ENCODE measurements at places on chromosomes 13 and 19. TPM values are rescaled to one million over a fixed set of nuclear protein-coding genes. Genes with fewer than 3 reads are reported as not detected.
A peak's percentile ranks its signal among the peaks of the same experiment; 100 is the strongest.

- ATAC-seq, result no peak
Observed at GRCh38 chr13:21932996-21933395, 262.1 kb downstream of the FGF9 start.

DNA sequence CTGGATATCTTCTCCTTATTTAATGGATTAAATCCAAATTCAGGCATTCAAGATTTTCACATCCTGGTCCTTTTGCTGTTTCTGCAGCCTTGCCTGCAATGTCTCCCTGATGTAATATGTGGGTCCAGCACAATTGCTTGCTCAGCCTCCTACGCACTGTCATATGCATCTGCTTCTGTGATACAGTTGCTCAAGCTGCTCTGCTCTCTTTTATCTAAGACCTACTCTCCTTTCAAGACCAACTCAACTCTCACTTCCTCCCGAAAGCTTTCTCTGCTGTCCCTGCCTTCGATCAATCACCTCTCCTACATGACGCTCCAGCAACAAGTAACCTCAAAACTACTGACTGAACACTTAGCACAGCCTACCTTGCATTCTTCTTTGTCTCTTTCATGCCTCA lies 138.2 kb downstream of the DCLK1 start:
- no peak for ATAC-seq

PSG1 gene
- not detected for total RNA-seq

- ATAC-seq, result peak; percentile 11
Observed at GRCh38 chr19:46471116-46471733, at the start of gene PNMA8A. Gene PNMA8A, minus strand, starts transcription at chr19:46471563. Its CDS starts 528 bp downstream, at chr19:46471035.

GAS6 gene
- total RNA-seq, result 34.8 TPM

GRCh38 chr19:19061506-19061905 lies 2.3 kb upstream of the SLC25A42 start:
- no peak for ATAC-seq

MCEMP1 gene
- total RNA-seq, result 0.24 TPM

LHFPL6 gene
- 3.3 TPM for total RNA-seq

DNA sequence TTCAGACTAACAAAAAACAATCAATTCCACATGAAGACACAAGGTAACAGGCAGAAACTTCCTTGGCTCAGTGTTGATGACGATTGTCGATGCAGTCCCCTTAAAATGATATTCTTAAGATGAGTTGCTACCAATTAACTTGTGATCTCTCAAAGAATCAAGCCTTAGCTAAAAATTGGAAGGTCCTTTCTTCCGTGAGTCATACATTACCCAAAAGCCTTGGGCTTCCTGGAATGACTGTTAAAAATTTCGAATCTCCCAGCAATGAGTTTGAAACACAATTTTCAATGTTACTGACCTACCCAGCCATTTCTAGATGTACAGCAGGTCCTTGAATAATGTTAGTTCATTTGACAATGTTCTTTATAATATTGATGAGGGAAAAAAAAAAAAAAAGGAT lies 28.0 kb upstream of the RB1 start:
- peak; percentile 26 for ATAC-seq

- ATAC-seq, result no peak
Observed at GRCh38 chr19:17467471-17468301, 2.6 kb upstream of the SLC27A1 start.

DNA sequence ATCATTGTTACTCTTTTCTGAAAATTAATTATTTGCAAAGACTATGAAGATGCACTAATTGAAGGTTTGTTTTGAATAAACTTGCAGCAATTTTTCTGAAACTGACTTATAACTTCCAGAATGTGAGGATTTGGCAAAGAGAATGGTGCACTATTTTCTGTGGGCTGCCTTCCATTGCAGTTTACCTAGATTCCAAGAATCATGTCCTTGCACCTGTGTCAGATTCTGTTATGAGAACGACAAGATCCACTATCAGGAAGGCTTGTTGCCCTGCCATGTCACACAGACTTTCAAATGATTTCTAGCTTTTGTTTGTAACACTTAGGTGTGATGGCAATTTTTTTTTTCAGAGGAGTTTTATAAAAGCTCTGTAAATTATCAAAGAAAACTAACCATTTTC lies 5.6 kb upstream of the SLAIN1 start:
- no peak for ATAC-seq

- ATAC-seq, result no peak
Observed at GRCh38 chr13:61954092-61954491, 538.4 kb upstream of the PCDH20 start.

SIAH3 gene
- total RNA-seq, result 0.04 TPM

- no peak for ATAC-seq
Observed at GRCh38 chr19:33396701-33397535, 23.4 kb downstream of the CEBPG start.

DNA sequence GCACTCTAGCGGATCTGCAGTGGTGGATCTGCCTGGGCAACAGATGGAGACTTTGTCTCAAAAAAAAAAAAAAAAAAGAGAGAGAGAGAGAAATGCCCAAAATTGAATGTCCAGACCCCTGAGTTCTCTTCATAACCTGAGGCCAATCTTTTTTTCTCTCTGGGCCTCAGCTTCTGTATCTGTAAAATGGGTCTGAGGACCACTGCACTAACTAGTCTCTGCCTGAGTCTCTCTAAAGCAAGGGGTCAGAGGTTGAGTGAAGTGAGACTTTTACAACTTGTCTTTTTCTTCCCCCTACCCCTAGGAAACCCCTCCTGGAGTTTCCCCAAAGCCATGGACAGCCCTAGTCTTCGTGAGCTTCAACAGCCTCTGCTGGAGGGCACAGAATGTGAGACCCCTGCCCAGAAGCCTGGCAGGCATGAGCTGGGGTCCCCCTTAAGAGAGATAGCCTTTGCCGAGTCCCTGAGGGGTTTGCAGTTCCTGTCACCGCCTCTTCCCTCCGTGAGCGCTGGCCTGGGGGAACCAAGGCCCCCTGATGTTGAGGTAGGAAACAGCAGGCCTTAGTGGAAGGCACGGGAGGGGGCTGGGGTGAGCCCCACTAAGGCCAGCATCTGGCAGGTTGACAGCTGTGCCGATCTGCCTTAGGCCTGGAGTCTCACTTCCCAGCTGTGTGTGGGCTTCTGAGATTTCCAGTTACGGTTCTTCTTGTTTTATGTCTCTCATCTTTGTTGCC lies 1.8 kb downstream of the TMEM91 start:
- ATAC-seq, result no peak

GRCh38 chr19:42313096-42313839 lies at the start of gene TMEM145:
Gene TMEM145, plus strand, starts transcription at chr19:42313309. Its CDS starts 68 bp downstream, at chr19:42313377.
- peak; percentile 40 for ATAC-seq

DNA sequence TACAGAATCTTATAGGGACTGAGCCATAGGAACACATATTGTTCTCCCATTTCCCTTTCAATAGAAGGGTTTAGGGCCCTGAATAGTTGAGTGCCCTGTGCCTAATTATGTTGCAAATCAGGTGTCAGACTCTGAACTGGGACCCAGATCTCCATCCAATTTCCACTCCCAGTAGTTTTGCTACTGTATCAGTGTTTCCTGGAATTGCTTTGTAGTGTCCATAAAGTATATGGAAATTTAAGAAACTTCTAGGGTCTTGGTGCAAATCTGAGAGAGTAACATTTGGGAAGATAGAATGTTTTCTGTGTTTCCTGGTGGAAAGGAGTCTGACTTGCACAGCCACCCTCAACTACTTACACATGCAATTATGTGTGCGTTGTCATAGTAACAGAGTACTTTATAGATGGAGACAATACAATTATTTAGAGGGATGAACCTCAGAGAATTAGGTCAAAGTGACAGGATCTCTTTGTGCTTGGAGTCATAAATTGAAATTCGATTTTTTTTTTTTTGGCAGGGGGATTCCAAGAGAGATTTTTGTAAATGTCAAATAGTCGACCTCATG lies 646 bp upstream of the SLC10A2 start:
- ATAC-seq, result no peak

SPACA6 gene
- 3.0 TPM for total RNA-seq

DNA sequence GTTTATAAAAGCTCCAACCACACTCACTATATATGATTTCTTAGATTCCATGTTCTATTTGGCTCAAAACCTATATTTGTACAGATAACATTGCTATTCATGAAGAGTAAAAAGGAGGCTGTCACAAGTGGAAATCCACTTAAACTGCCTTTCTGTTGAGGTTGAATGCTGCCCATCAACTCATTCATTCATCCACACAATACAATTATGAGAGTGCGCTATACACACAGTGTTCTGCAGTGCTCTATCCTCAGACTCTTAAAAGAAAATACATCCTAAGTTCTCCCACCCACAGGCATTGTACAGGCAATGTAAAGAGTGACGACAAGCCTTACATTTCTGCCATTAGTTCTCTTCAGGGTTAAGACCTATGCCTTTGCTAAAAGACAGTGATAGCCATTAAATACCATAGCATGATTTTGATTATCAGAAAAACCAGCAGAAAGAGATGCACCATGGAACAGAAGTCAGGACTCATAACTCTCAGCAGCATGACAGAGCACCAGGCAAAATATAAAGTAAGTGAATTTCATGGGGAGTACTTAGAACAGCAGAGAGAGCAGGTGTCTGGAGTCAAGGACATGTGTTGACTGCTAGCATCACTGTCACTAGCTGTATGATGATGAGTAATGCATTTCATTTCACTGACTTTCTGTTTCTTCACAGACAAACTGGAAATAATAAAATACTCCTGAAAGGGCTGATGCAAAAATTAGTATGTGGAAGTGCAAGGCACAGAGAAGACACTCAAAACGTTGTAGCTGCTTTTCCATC lies 218.0 kb downstream of the RBM26 start:
- ATAC-seq, result no peak

- no peak for ATAC-seq
Observed at GRCh38 chr13:109779876-109780510, 6.4 kb downstream of the IRS2 start.

DNA sequence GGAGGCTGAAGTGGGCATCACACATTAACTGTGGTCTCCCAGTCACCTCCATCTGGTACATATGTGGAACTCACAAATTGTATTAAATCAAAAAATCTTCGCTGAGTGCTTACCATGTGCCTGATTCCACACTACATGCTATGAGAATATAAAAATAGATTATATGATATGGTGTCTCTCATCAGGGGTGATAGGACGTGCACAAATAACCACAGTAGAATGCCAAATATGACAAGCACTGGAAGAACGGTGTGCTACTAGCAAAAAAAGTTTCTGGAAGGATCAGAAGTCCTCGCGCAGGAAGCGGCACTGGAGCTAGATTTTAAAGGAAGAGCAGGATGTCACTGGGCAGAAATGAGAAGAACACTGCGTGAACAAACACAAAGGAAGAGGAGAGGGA lies 62.3 kb downstream of the TBC1D4 start:
- no peak for ATAC-seq

IRGC gene
- total RNA-seq, result not detected

CDC34 gene
- total RNA-seq, result 30.7 TPM

PRR22 gene
- total RNA-seq, result 1.8 TPM

- ATAC-seq, result peak; percentile 73
Observed at GRCh38 chr19:48110350-48110966, at the start of gene PLA2G4C. Gene PLA2G4C, minus strand, starts transcription at chr19:48110817. Its CDS starts 4,288 bp downstream, at chr19:48106529.

- ATAC-seq, result no peak
Observed at GRCh38 chr19:48750771-48751504, 1.5 kb downstream of the FUT1 start.

Measured in esophagus mucosa (tissue), 1 donor.